ENCODE measurements at places on chromosomes 7 and 10.
A peak's percentile ranks its signal among the peaks of the same experiment; 100 is the strongest.

GRCh38 chr7:133649593-133649992 lies 396.7 kb downstream of the EXOC4 start:
- DNase-seq: no peak

DNA sequence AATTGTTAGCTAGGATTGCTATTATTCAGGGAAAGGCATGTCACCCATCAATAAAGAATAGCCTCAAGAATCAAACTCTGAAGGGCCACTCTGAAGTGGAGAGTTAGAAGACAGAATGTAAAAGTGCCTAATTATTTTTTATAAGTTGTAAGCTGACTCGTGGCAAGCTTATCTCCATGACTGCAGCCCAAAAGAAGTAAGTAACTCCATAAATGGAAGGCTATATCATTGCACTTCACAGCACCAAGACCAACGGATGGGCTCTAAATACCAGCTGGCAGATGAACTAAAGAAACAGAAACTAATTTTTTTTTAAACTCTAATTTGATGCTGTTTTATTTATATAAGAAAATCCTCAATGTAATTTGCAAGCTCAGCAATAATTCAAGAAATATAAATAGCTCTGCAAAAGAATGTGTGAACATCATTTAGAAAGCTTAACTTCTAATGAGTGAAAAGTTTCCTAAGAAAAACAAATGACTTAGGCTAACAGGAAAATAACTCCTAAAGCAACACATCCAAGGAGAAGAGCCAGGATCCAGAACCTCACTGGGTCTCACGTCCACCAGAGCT lies 165.5 kb downstream of the SNX13 start:
- peak; percentile 11 for DNase-seq

DNA sequence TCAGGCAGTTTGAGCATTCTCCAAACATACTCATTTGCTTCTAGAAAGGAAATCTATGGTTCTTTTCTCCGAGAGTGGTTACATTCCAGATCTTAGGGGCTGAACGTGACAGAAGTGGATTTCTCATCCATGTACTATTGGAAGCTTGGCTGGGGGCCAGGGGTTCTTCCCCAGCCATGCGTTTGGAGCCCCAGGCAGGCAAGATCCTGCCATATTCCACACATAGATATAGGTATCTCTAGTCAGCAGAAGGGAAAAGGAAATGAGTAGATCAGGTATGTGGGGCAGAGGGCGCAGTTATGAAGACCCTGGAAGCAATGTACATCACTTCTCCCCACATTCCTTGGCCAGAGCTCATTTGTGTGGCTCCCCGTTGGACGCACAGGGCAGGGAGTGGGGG lies 299.8 kb downstream of the CCDC3 start:
- no peak for DNase-seq

- no peak for DNase-seq
Measured at GRCh38 chr10:100567249-100567648, 31.5 kb downstream of the HIF1AN start.

GRCh38 chr10:62817766-62818425 lies 1.7 kb upstream of the EGR2 start:
- DNase-seq: no peak

GRCh38 chr10:71631007-71631861 lies 88.3 kb downstream of the C10orf105 start:
- DNase-seq: no peak

DNA sequence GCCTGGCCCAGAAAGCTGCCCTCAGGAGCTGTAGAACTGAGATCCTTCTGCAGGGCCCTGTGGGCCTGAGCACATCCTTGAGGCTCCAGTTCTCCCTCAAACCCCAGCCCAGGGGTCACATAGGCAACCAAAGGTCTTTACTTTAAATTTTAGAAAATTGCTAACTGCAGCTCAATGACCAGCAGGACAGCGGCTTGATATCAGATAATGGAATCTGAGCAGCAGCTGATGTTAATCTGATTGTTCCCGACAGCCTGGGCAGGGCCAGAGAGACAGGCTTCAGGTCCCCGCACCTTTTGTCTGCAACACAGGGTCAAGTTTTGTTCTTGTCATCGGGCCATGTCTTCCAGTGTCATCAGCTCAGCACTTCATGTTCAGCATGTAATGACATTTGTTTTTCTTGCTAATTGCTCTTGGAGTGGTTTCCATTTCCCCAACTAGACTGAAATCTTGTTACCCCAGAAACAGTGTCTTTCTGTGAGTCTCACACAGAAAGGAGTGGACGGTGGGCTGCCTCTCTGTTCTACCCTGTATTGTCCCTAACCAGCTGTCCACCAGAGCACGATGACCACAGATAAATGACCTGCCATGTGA lies 91.0 kb downstream of the PAXIP1 start:
- no peak for DNase-seq

- DNase-seq: peak; percentile 28
Measured at GRCh38 chr7:23691320-23691719, 11.3 kb downstream of the FAM221A start.

- DNase-seq: no peak
Measured at GRCh38 chr7:36944838-36945237, 220.5 kb upstream of the AOAH start.

DNA sequence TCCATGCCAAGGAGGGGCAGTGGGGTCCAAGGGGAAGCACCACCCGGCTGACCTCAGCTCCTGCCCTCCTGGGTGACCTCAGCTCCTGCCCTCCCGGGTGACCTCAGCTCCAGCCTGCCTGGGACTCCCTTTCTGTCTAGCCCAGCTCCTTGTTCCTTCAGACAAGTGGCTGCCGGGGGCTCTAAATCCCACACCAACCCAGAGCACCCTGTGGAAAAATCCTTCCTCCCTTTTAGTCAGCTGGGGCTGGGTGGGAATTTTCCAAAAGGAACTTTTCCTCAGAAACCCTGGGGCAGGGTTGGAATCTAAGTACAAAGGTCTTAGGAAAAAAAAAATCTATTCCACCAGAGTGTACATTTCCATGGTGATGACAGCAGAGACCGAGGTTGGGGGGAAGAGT lies 36.3 kb downstream of the AKR1B1 start:
- DNase-seq: no peak

DNA sequence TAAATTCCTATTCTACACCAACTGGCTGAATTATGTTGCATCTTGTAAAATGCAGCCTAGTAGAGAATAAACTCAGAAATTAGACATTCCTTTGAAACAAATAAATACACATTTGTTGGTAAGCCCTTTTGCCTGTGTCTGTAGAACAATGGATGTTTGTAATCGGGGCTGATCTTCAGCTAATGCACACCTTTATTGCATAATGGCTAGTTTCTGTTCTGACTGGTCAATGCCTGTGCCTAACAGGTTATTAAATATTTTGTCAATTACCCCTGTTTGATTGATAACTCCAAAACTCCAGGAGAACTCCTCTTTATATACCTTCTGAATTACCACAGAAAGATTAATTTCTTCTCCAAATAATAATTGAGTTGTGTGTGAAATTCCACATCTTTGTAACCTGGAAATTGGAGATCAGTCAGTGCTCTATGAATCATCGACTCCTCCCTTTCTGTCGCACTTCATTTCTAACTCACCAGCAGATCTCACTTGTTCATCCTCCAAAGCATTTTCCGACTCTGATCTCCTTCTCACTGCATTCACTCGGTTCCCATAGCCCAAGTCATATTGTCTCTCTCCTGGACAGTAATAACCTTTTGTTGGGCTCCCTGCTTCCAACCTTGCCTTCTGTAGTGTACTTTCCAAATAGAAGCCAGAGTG lies 196.0 kb upstream of the FZD1 start:
- no peak for DNase-seq

GRCh38 chr10:42883993-42884983 lies 101.7 kb downstream of the BMS1 start:
- no peak for DNase-seq

- DNase-seq: no peak
Measured at GRCh38 chr10:63072951-63073350, 60.2 kb upstream of the NRBF2 start.

DNA sequence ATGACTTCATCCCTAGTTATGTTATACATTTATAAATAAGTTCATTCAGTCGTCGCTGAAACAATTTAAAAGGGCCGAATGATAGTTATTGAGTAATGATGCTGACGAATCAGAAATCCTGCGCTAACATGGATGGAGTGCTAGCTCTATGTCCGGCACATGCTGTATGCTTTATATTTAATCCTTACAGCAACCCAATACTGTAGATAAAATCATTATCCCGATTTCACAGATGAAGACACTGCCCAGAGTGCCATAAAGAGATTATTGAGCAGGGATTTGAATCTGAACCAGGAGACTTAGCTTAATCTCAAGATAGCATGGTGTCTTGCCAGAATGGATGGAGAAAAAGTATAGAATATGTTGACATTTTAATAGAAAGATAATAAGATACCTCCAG lies 1.1 kb upstream of the ICA1 start:
- no peak for DNase-seq

- no peak for DNase-seq
Measured at GRCh38 chr10:73910401-73910763, 550 bp upstream of the PLAU start.

DNA sequence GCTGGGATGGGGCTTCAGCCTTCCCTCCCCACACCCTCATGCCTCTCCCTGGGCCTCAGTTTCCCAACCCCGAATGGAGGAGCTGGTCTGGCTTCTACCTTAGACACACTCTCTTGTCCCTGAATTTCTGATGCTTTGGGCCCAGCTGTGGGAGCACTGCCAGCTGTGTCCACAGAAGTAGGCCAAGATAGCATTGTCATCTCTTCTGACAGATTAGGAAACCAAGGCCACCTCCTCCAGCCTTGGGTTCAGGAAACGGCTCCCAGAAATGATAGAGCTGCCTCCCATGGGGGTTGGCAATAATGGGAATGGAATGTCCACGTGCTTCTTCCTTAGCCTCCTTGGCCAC lies 1.3 kb downstream of the PPIF start:
- no peak for DNase-seq

GRCh38 chr10:114593816-114594468 lies 64.1 kb downstream of the ABLIM1 start:
- DNase-seq: no peak

- DNase-seq: no peak
Measured at GRCh38 chr10:71209352-71209715, 3.0 kb upstream of the UNC5B start.

GRCh38 chr7:132311733-132312132 lies 264.5 kb downstream of the PLXNA4 start:
- DNase-seq: no peak

DNA sequence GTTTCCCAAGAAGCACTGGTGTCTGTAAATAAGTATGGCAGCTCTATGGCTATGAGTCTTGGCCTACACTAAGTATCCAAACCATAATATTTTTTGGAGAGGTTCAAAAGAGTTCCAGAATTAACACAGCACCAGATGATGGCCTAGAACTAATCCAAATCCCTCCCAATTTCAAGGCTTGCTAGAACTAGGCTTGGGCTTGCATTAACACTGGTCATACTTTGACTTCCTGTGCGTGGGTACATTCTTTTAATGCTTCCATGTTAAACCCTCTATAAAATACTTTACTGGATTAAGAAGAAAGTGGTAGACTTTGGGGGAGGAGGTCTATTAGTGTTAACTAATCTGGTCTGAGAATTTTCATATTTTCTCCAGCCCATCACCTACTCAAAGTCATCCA lies 3.1 kb downstream of the AASS start:
- no peak for DNase-seq

- DNase-seq: no peak
Measured at GRCh38 chr10:7529638-7530037, 118.8 kb upstream of the SFMBT2 start.

DNA sequence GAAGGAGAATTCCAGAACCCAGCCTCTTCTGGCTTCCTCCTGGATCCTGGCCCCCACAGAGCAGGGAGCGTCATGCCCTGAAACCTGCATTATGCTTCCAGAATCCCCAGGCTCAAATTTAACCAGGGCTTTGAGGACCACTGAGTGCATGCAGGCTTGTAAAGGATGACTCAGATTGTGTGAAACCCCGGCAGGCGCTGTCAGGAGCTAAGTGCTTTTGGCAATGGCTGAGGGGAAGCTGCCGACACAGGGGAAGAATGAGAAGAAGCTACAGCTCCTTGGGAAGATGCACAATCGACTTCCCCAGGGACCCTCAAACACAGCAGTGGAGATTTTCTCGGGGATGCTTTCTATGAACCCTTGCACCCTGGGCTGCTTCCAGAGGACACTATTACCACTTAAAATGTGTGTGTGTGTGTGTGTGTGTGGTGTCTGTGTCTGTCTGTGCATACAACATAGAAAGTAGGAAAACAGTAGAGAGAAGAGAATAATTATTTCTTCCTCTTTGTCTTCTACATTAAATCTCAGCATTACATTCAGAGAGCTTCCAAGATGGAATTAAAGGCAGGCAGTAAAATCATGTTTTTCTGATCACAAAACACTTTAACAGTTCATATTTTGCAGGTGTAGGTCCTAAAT lies 183.5 kb upstream of the INHBA start:
- DNase-seq: peak; percentile 84

DNA sequence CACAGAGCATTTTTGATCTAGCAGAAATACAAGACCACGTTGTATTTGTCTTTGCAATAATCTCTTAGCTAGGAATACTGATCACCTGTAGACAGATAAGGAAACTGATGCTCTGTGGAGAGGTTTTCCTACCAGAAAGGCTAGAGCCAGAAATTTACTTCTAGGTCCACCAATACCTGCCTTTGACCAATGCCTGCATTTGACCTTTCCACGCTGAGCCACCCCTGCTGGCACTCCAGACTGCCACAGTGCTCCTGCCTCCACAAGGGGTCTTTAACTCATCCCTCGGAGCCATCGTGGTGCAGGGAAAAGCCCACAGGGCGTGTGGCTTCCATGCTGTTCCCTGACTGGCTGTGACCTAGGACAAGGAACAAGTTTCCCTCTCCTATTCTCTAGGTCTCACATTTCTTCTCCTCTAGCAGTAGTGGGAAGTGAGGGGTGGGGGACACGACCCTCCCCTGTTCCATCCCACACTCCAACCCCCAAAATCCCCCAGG lies 1.5 kb upstream of the ELN start:
- DNase-seq: no peak

DNA sequence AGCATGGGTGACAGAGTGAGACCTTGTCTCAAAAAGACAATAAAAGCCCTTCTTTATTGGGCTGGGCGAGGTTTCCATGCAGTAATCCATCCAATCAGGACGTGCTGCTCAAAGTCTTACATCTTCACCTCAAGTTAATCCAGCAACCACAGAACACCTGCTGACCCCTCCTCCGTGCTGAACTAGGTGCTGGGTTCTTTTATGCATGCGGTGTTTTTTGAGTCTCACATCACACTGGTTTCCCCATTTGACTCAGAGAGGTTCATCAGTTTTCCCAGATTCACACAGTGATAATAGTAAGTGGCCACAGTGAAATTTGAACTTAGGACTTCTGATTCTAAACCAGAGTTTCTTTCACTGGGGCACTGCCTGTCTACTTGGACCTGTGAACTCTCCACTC lies 58.3 kb upstream of the GTF2I start:
- no peak for DNase-seq

GRCh38 chr10:7485244-7485556 lies 74.4 kb upstream of the SFMBT2 start:
- DNase-seq: no peak

DNA sequence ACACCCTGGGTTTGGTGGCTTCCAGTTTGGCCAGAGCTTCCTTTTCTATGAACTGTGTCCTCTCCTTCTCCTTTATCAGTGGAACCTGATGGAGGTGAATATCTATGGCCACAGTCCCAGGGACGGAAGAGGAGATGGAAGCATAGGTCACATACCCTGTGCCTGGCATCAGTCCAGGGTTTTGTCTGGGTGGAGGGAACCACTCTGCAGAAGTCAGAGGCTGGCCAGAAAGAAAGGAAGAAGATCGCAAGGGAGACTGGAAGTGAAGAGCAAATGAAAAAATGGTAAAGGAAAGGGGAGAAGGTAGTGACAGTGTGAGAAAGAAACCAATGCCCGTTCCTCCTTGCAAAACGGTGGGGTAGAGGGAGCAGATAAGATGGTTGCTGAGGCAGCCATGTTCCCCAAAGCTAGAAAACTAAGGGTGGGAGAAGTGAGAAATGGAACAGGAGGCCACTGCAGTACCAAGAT lies 77.9 kb upstream of the HECW1 start:
- DNase-seq: no peak

All from stromal cell of bone marrow (primary cell).